ENCODE measurements at places on chromosomes 4 and X.

GRCh38 chr4:87555773-87556619 lies 26.8 kb upstream of the SPARCL1 start:
- no peak overlapping the region for H3K4me3 ChIP-seq
- no peaks in the 10 kb centered on the region for H3K27me3 ChIP-seq
- H3K27ac ChIP-seq: no peak overlapping the region
- peaks cover 3% of the 10 kb centered on the region for H3K4me1 ChIP-seq
- no peaks in the 10 kb centered on the region for H3K36me3 ChIP-seq

- no peak for DNase-seq
- no peaks in the 10 kb centered on the region for H3K36me3 ChIP-seq
- no peaks in the 10 kb centered on the region for H3K27me3 ChIP-seq
- H3K4me3 ChIP-seq: no peak overlapping the region
- H3K27ac ChIP-seq: no peak overlapping the region
These were observed 22.5 kb downstream of the TCEAL1 start for GRCh38 chrX:103651151-103651773.

DNA sequence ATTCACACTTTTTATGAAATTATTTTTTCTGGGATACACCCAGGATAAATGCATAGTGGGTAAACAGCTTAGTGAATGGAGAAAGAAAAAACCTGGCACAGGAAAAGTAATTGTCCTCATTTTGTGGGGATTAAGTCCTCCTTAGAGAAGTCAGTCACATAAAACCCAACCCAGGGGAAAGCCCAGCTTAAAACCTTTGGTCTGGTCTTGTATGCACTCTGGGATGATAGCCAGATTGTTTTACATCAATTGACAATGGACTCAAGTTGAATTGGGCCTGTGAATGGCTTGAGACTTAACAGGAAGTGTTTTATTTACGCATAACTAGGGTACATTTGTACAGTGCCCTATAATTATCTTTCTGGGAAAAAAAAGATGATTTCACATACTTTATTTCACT lies 561.3 kb upstream of the GRIA3 start:
- no peak for DNase-seq
- no peak overlapping the region for H3K27ac ChIP-seq
- H3K4me1 ChIP-seq: no peaks in the 10 kb centered on the region
- no peaks in the 10 kb centered on the region for H3K27me3 ChIP-seq

GRCh38 chrX:14903891-14904290 lies 30.7 kb downstream of the MOSPD2 start:
- no peaks in the 10 kb centered on the region for H3K36me3 ChIP-seq
- no peak for DNase-seq
- no peaks in the 10 kb centered on the region for H3K4me1 ChIP-seq
- no peaks in the 10 kb centered on the region for H3K27me3 ChIP-seq

DNA sequence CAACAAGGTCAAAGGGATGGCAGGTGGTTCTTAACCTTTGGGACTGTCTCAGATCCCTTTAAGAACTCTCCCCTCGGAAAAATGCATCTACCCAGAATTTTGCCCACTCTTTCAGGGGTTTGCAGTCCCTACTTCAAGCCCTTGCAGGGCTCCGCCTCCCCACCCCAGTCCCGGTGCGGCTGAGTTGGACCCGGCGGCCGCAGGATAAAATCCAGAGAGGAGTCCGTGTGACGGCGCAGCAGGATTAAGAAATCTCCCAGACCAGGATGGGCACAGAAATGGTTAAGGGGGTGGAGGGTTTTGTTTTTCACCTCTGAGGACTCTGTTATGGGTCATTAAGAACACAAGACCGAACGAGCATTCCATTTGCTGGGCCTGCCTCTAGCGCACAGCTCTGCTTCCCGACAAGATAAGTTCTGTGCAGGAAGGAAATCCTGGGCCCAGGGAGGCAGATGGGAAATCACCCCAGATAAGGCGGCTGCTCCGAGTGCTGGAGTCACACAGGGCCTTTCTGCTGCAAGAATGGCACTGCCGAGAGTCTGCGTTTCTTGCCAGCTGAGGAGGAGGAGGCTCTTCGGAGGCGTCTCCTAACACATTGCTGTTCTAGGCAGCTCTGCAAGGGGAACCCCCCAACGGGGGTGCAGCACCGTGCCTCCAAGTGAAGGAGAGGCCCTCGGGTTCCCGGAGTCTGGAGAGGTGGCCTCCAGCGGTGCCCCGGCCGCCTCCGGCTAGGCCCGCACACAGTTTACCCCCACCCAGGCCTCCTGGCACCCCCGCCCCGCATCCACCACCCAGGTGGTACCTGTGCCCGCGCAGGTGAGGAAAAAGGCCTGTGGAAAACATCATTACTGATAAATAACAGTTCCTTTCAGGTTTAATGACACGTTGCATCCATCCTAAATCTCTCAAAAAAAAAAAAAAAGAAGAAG lies 277.6 kb downstream of the BCOR start:
- peaks cover 4% of the 10 kb centered on the region for H3K36me3 ChIP-seq
- H3K27ac ChIP-seq: no peak overlapping the region
- peak overlapping the region; percentile 75 for H3K4me3 ChIP-seq
- H3K4me1 ChIP-seq: peaks cover 6% of the 10 kb centered on the region
- H3K27me3 ChIP-seq: no peaks in the 10 kb centered on the region

Measured in effector memory CD8-positive, alpha-beta T cell (primary cell).